CD4-positive, CD25-positive, alpha-beta regulatory T cell (primary cell): ENCODE measurements at places on chromosomes 12 and 14. TPM values are rescaled to one million over a fixed set of nuclear protein-coding genes. Genes with fewer than 3 reads are reported as not detected.

The DTX3 gene
- 31.2 TPM for total RNA-seq

The GDF3 gene
- total RNA-seq = not detected

The SPIC gene
- not detected for total RNA-seq

The TESPA1 gene
- total RNA-seq = 93.8 TPM

The MDM1 gene
- total RNA-seq = 21.2 TPM

The PTPRB gene
- total RNA-seq = not detected

The RAB21 gene
- total RNA-seq = 76.2 TPM

DNA sequence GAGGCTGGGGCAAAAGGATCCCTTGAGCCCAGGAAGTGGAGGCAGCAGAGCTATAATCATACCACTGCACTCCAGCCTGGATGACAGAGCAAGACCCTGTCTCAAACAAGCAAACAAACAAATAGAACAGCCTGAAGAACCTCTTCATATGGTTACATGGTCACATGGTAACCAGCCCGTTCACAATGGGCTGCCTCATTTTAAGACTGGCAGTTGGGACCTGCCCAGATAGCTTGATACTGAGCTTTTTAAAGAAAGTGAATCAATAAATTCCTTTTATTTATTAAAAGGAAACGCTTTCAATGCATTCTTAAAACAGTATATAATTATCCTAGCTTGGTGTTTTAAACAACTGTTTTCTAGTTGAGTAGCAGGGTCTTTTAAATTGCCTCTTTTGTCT is 10.5 kb downstream of the MLXIP start:
- H3K36me3 ChIP-seq = peaks cover 17% of the 10 kb centered on the region
- H3K4me3 ChIP-seq = no peak overlapping the region
- H3K27ac ChIP-seq = no peak overlapping the region

DNA sequence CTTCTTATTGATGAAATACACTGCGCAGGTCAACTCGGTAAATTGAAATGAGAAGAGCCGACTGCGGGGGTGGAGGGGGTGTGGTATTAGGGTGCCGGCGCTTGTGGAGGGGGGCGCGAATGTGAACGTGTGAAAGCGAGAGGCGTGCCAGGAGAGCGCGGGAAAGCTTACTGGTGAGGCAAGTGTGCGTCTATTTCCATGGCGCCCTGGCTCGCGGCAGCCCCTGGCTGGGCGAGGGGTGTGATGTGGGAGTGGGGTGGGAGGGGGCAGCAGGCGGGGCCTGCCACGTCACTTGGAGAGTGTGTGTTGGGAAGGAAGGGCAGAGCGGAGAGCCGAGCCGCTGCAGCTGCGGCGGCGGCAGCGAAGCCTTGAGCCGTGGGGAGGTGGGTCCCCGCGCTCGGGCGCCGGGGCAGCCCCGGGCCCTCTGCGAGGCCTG is 88.8 kb downstream of the GALNT8 start:
- H3K4me3 ChIP-seq = peak overlapping the region; percentile 64
- no peaks in the 10 kb centered on the region for H3K27me3 ChIP-seq
- H3K27ac ChIP-seq = peak overlapping the region; percentile 2
- peaks cover 65% of the 10 kb centered on the region for H3K4me1 ChIP-seq
- peak; percentile 24 for DNase-seq

- peak overlapping the region; percentile 74 for H3K27ac ChIP-seq
- peaks cover 21% of the 10 kb centered on the region for H3K4me1 ChIP-seq
- no peaks in the 10 kb centered on the region for H3K36me3 ChIP-seq
Measured at GRCh38 chr12:75979181-75979580, 52.4 kb downstream of the PHLDA1 start.

DNA sequence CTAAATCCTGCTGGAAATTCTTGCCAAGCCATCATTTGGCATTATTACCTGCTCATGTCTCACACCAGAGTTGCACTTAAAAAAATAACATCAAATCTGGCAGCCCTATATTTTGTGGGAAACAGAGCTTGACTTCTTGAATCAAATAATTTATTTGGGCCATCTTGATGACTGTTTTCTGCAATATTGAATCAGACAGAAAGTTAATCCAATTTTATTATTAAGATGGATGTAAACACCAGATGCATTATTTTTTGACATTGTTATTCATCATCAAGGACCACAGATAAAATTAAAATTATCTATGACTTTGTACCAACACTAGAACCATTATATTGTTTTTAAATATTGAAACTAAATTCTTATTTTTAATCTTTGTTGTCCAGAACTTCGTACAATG is 132.9 kb downstream of the PTPRR start:
- no peaks in the 10 kb centered on the region for H3K36me3 ChIP-seq
- H3K4me1 ChIP-seq = no peaks in the 10 kb centered on the region
- H3K27me3 ChIP-seq = no peaks in the 10 kb centered on the region

GRCh38 chr14:106228541-106229158 is 702.3 kb downstream of the TMEM121 start:
- DNase-seq = no peak
- H3K27me3 ChIP-seq = peaks cover 2% of the 10 kb centered on the region
- no peaks in the 10 kb centered on the region for H3K36me3 ChIP-seq
- peaks cover 17% of the 10 kb centered on the region for H3K4me1 ChIP-seq

GRCh38 chr12:98696036-98696646 is 51.1 kb downstream of the APAF1 start:
- peaks cover 20% of the 10 kb centered on the region for H3K36me3 ChIP-seq
- no peak overlapping the region for H3K27ac ChIP-seq
- H3K4me3 ChIP-seq = no peak overlapping the region
- no peaks in the 10 kb centered on the region for H3K27me3 ChIP-seq
- H3K4me1 ChIP-seq = no peaks in the 10 kb centered on the region
- DNase-seq = no peak

DNA sequence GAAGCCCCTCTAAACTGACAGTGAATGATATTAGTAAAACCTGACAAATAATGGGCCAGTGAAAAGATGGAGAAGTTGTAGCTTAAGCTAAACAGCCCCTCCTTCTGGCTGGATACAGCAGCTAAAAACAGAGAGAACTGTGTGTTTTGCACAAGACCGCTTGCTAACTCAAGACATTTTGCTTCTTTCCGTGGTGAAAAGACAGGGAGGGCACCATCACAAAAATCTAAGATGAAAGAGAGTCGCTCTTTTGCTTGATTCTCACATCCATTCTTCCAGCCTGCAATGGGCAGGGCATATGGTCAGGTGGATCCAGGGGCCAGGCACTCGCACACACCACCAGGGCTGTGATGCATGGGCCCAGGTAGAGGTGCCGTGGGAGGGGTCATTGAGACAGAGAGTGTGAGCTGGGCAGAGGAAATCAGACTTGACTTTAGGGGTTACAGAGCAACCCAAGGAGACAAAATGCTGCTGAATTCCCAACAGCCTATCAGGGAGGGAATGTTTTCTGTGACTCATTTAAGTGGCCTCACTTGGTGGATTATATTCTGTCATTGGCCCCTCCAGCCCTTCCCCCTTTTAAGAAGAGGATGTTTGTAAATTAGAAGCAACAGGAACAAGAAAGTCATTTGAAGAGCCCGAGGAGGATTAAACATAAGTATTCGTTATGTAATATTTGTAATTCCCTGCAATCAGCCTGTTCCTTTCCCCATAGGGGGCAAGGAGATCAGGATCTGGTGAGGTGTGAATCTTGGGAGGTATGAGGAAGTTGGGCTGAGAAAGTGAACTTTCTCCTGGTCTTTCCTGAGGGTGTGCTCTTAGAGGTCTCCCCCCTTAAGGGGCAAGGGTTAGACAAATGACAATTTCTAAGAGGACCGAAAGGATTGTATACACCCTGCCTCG is 12.3 kb downstream of the EMP1 start:
- no peak overlapping the region for H3K4me3 ChIP-seq
- H3K4me1 ChIP-seq = no peaks in the 10 kb centered on the region
- H3K36me3 ChIP-seq = no peaks in the 10 kb centered on the region
- H3K27ac ChIP-seq = no peak overlapping the region
- no peaks in the 10 kb centered on the region for H3K27me3 ChIP-seq

DNA sequence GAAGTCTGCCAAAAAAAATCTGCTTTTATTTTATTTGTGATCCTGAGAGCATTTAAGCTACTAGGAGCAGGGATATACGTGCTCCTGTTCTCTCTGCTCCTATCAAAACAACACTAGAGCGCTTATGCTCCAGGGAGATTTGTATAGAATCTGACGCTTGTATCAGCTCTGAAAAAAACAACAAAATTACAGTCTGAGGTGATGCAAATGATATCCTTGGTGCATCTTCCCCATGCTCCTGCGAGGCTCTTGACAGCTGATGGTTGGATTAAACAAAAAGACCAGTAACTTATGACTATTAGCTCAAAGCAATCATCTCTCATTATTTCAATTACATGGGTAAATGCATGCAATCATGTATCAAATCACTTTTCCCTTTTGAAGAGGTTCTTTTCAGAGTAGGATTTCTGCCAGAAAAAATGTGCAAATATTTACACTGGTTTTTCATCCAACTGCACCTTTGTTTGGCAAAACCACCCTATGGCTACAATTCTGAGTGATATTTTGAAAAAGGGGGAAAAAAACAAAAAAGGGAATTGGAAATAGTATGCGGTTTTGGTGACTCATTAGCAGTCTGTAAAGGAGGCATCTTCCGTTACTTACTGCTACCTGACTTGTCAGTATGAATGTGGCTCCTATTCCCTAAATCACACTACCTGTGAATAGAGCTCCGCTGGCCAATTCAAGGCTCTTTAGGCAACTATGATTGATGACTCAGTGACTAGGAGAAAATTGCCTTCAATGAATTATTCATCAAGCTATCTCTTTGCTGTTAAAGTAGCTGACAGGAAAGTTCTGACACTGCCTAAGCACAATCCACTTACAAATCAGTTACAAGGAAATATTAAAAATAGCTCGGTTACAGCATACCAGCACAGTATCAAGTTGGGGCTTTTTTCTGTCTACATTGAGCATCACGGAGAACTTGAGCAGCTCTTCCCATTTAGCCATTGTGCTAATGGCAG is 450.0 kb downstream of the FOXG1 start:
- no peaks in the 10 kb centered on the region for H3K36me3 ChIP-seq
- DNase-seq = no peak
- H3K27ac ChIP-seq = no peak overlapping the region

DNA sequence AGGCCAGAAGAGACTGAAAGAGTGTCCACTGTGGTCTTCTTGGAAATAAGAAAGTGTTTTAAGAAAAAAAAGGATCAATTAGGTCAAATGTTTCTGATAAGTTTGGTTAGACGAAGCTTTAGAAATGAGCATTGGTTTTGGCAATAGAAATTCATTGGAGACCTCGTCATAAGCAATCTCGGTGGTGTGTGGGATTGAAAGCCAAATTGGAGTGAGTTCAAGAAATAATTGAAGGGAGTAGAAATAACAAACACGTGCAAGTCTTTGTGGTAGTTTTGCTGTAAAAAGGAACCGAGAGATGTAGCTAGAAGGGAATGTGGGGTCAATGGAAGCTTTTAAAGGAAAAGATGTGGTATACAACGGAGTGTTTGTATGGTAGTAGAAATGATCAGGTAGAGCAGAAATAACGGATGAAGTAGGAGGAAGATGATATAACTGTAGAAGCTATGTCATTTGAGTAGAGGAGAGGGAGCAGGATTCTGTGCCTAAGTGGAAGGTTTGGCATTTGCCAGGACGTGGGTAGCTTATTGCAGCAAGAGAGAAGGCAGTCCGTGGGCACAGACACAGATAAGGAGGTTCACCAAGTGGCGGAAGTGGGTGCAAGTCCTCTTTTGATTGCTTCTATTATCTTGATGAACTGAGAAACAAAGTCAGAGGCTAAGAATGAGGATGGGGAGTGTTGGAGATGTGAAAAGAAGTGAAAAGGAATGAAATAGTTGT is 146.2 kb downstream of the DACT1 start:
- H3K27me3 ChIP-seq = no peaks in the 10 kb centered on the region
- no peak for DNase-seq
- no peak overlapping the region for H3K27ac ChIP-seq
- no peaks in the 10 kb centered on the region for H3K36me3 ChIP-seq
- H3K4me1 ChIP-seq = no peaks in the 10 kb centered on the region
- no peak overlapping the region for H3K4me3 ChIP-seq

DNA sequence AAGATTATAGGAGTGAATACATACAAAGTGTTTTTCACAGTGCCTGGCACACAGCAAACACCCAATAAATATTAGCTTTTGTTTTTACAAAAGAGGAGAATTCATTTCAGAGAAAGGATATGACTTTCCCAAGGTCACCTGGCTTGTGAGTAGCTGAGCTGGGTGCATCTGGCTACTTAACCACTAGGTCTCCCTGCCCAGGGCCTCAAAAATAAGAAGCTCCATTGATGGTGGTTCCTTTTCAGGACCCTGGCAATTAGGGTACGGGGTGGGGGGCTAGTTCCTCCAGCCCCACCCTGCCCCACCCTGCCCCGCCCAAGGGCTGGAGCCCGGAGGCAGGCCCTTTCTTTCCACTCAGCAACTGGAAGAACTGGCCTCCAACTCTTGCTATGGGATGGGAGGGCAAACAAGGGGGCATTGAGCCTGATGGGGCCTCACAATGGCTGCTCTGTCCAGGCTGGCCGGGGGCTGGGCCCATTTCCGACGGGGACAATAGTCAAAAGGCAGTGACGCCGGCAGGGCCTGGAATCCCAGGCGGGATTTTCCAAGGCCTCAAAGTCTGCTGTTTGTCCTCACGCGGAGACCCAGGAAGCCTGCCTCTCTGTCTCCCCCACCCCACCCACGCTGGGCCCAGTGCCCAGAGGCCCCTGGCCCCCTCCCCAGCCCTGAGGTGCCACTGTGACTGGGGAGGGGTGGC is 8.2 kb upstream of the ATG101 start:
- no peaks in the 10 kb centered on the region for H3K36me3 ChIP-seq
- H3K4me3 ChIP-seq = no peak overlapping the region
- H3K27me3 ChIP-seq = no peaks in the 10 kb centered on the region
- H3K4me1 ChIP-seq = no peaks in the 10 kb centered on the region
- no peak overlapping the region for H3K27ac ChIP-seq
- no peak for DNase-seq

GRCh38 chr14:101331661-101332169 is 229.6 kb upstream of the DIO3 start:
- no peak for DNase-seq
- no peak overlapping the region for H3K4me3 ChIP-seq
- no peaks in the 10 kb centered on the region for H3K36me3 ChIP-seq
- no peak overlapping the region for H3K27ac ChIP-seq

GRCh38 chr12:10739157-10740118 is 16.3 kb upstream of the YBX3 start:
- H3K27ac ChIP-seq = no peak overlapping the region
- H3K4me3 ChIP-seq = no peak overlapping the region
- no peaks in the 10 kb centered on the region for H3K4me1 ChIP-seq
- H3K36me3 ChIP-seq = no peaks in the 10 kb centered on the region
- no peaks in the 10 kb centered on the region for H3K27me3 ChIP-seq

DNA sequence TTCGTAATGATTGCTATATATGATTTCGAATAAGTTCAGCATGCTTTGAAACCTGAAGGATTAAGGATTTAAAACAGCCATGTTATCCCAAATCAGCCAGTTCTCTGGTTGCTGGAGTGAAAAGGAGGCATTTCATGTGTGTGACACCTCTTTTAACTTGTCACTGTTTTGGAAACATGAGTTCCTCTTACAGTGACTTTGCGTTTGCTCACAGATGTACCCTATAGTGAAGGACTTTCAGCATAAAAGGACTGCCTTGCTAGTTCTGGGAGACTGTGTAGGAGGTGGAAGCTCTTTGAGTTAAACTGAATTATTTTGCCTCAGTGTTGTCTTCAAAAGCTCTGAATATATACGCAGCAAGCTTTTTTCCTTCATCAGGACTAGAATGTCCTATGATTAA is 7.6 kb downstream of the RNASE11 start:
- H3K27ac ChIP-seq = no peak overlapping the region
- H3K27me3 ChIP-seq = peaks cover 18% of the 10 kb centered on the region
- H3K4me3 ChIP-seq = no peak overlapping the region
- H3K4me1 ChIP-seq = no peaks in the 10 kb centered on the region
